Breast epithelium (tissue), 4 donors: ENCODE measurements at places on chromosomes 7 and 10. TPM values are rescaled to one million over a fixed set of nuclear protein-coding genes. Genes with fewer than 3 reads are reported as not detected.

Gene SLC13A1
- not detected for total RNA-seq

DNA sequence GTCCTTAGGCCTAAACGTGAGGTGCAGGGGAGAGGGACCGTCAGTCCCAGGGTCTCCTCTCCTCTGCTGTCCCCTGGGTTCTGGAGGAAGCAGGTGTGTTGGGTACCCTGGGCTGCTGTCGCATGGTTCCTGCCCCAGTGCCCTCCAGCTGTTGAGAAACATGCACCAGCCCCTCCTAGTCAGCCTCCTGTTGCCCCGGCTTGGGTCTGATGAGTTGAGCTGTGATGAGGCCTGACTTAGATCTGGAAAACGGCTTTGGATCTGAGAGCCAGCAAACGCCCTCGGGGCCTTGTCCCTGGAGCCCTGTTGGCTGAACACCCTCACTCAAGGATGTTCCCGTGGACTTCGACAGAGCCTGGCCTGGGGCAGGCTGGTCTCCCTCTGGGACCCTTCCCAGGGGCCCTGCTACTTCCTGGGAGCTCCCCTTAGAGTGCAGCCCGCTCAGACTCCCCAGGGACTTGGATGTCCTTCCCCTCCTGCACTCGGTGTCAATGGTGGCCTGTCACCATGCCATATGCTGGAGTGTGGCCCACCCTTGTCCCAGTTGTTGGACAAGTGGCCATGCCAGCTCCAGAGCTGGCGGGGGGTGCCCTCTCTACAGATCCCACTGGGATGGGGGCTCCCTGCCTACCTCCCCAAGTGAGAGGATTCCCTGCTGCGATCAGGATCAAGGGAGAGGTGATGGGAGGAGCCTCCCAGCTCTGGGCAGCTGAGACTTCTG is 12.3 kb downstream of the ZNF316 start:
- no peak for DNase-seq

DNA sequence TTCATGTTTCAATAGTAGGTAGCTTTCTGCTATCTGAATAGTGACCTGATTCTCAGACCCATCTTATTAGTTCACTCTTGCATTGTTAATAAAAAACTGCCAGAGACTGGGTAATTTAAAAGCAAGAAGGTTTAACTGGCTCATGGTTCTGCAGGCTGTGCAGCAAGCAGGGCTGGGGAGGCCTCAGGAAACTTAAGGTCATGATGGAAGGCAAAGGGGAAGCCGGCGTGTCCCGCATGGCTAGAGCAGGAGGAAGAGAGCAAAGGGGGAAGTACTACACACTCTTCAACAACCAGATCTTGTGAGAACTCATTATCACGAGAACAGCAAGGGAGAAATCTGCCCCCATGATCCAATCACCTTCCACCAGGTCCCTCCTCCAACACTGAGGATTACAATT is 185.2 kb upstream of the PITRM1 start:
- no peak for DNase-seq

DNA sequence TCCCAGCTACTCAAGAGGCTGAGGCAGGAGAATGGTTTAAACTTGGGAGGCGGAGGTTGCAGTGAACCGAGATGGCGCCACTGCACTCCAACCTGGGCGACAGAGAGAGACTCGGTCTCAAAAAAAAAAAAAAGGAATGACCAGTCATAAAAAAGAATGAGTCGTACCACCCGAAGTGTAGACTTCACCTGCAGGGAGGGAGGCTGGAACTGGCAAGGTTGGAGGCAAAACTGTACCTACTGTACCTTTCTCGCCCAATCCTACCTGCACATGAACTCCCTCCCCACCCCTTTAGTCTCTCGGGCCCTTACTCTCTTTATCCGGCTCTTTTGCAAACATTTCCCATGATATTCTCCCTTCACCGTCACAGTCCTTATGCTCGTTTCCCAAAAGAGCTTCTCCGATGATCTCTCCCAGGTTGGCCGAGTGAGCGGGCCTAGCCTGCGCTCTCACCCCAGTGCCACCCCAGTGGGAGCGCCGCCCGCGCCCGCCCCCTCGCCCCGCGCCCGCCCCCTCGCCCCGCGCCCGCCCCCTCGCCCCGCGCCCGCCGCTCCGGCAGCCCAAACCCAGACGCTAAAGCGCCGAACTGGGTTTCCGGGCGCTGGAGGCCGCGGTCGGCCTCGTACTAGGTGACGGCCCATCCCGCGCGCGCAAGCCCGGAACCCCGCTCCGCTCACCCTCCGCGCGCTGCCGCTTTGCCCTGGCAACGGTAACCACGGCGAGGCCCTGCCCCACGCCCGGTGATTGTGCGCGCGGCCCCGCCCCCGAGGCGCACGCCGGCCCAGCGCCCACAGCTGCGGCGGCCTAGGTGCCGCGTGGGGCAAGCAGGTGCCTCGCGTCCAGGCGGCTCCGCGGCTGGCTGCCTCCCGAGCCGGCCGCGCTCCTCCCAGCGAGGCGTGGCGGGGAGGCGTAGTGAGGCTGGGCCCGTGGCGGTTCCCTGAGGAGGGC is at the start of gene SMKR1:
TSS of gene SMKR1 (plus strand) at position 772 of the 948 bp plus-strand sequence. CDS start 294 bp downstream, outside the sequence.
- peak; percentile 67 for DNase-seq

GRCh38 chr10:43199684-43200537 is 61.7 kb downstream of the CSGALNACT2 start:
- DNase-seq: peak; percentile 13

GRCh38 chr7:141698247-141699015 is 3.5 kb downstream of the DENND11 start:
- DNase-seq: no peak

DNA sequence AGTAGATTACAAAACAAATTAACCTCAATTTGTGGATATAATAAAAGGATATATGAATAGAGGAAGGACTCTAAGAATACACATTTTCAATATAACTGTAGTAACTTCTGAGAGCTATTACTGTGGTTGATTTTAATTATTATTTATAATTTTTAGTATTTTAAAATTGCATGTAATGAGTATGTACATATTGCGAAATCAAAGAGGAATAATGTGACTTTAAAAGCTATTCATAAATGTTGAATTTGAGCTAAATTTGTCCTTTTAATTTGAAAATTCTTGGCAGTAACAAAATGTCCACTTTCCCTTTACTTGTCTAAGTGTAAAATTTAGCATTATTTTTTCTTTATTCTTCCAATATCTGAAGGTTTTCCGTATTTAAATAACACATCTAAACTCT is 750.6 kb upstream of the PCDH15 start:
- no peak for DNase-seq
